ENCODE measurements at places on chromosomes 2 and 18.

- DNase-seq, result no peak
Observed at GRCh38 chr2:215611609-215612386, 175.9 kb upstream of the FN1 start.

DNA sequence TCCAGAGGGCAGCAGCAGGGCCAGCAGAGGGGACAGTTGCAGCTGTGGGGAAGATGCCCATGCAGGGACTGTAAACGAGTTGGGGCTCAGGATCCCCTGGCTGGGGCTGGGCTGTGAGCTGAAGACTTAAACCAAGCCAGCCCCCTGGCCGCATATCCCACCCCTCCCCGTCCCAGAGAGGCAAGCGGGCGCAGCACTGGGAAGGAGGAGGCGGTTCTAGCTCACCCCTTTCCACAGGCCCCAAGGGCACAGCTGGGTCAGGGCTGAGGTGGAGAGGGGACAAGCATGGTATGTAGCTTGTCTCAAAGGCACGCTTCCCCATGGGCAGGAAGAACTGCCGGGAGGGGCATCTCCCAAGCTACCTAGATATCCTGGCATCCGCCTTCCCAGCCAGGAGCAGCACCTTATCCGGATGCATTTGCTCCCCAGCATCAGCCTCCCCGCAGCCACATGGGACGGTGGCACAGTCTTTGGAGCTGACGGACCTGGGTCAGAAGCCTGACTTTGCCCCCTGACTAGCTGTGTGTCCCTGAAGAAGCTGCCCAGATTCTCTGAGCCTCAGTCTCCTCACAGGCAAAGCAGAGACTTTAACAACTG, 75.9 kb downstream of the TFCP2L1 start:
- DNase-seq, result no peak

DNA sequence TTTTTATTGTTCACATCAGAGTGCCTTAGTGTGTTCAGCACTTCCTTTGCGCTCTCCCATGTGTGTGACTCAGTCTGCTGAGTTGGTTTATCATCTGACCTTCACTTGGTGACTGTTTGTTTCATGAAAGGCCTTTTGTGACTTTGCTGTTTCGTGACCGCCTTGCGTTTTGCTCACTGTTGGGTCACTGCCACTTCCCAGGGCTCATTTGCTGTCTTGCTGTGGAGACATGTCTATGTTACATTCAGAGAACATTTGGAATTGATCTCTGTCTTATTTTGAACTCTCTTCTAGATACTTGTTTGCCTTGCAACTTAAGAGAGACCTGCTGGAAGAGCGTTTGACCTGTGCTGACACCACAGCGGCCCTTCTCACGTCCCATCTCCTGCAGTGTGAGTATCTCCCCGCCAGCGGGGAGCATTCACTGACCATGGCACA, 54.7 kb downstream of the FARP2 start:
- DNase-seq, result no peak

DNA sequence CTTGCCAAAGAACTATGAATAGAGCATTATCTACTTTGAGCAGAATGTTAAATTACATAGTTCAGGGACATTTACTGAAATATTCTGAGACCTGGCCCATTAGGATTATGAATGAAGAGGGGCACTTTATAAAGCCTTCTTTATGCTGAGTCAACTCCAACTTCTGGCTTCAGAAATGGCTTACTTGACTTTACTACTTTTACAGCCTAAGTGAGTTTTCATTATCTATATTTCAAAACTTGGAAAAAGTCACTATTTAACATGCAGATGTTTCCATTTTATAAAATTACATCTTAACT, 37.7 kb downstream of the SESTD1 start:
- DNase-seq, result no peak

DNA sequence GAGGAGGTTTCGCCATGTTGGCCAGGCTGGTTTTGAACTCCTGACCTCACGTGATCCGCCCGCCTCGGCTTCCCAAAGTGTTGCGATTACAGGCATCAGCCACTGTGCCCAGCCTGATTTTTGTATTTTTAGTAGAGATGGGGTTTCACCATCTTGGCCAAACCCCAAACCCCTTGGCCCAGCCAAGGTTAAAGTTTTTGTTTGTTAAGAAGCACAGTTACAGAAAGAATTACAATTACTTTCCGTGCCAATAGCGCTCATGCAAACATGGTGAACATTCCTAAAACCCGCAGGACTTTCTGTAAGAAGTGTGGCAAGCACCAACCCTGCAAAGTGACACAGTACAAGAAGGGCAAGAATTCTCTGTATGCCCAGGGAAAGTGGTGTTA, 26.1 kb downstream of the ITSN2 start:
- DNase-seq, result no peak

- DNase-seq, result no peak
Observed at GRCh38 chr2:218694405-218695145, 16.1 kb upstream of the TTLL4 start.

GRCh38 chr2:99420031-99420430, 69.8 kb downstream of the REV1 start:
- DNase-seq, result peak; percentile 16

DNA sequence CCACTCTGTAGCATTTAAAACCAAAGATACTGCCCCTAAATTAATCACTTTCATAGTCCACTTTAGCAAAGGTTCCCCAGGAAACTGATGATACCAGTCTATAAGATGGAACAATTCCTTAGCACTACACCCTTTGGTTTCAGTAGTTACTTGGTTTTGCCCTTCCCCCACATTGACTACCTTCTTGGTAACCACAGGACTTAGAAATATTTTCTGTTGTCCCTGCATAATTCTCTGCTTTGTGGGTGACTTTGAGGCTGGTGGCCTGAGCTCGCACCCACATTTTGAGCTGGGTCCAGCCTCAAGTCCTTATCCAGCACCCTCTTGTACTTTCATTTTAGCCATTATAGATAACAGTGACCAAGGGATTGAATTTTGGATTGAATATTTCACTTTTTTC, 23.1 kb downstream of the ELP2 start:
- no peak for DNase-seq

- DNase-seq, result no peak
Observed at GRCh38 chr2:137892739-137893138, 71.5 kb upstream of the HNMT start.

- no peak for DNase-seq
Observed at GRCh38 chr2:86468162-86469033, 27.2 kb downstream of the KDM3A start.

DNA sequence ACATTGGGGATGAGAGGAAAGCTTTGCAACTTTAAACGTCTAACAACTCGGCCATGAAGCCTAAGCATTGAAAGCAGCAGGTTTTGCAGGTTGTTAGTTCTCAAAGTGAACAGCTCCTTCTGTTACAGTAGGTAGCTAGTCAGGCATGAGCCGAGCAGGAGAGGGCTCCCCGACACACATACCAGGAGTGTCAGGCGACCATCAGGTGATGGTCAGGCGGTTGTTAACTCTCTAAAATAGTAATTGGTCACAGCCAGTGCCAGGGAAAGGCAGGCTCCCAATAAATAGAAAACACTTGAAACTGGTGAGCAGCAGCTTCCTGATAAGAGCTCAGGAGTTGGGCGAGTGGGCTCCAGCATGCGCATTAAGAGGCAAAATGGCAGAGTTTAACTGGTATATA, 53.5 kb upstream of the DAPL1 start:
- no peak for DNase-seq

- no peak for DNase-seq
Observed at GRCh38 chr2:23666980-23667357, 260.0 kb downstream of the ATAD2B start.

DNA sequence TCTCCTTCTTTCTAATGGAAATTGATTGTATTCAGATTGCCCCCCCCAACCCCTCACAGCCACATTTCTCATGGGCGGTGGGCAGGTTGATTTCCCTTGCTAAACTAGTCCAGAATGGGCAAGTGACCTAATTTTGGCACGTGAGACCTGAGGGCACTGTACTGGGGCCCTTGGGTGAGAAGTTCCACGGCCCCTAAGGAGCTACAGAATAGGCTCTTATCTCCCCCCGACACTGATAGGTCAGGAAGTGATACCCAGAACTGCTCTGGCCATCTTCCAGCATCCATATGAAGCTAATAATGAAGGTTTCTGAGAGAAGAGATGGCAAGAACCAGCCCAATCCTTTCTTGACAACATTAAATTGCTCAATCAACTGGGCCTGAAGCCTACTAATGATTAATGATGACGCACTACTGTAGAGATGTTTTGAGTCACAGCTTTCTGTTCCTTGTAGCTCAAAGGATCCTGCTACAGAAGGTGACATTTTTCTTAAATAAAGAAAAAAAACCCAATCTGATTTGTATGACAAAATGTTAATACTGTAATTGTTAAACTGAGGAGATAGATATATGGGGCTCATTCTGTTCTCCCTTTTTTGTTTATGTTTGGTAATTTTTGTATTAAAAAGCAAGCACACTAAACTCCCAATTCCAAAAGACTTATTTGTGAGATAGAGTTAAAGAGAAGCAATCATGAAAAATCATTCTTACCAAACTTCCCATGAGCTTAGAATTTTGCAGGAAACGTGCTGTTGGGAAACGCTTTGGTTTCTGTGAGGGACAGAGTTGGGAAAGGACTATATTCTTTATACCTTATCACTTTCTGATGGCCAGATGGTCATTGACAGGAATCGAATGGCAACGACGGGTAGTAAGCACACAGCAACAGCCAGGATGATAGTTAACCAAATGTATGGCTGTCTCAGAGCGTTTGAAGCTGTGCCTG, 28.2 kb upstream of the NARS1 start:
- peak; percentile 68 for DNase-seq

- DNase-seq, result no peak
Observed at GRCh38 chr2:82731824-82732223, 1727.3 kb downstream of the SUCLG1 start.

- DNase-seq, result no peak
Observed at GRCh38 chr2:129438501-129439057, 540.9 kb upstream of the RAB6C start.

DNA sequence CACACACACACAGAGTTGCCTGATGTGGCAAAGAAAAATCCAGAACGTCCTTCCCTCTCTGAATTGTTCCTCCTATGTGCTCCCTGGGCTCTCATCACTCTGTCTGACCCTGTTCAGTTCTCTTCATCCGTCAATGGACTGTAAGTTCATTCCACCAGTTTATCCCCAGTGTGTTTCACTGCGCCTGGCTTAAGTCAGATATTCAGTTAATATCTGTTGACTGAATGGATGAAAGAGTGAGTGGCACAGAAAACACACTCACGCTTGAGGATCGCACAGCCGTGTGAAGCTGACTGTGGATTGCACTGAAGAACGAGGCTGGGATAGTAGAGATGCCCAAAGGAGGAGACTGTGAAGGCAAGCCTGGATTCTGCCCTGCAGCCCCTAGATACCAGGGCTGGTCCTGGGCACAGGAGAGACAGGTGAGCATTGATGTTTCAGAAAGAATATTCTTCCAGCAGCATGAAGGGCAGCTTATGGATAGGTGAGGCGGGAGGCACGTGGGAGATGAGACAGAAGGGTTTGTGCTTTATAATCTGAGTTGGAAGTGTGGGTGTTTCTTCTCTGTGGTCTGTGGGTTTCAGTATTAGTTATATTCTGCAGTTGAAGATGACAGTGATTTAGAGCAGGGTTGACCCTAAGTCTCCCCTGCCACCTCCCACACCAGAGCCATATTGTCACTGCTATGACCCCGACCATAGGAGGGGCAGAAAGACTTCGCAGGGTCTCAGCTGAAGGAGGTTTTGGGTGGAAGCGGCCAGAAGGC, 129.9 kb downstream of the SOCS6 start:
- DNase-seq, result no peak

- DNase-seq, result no peak
Observed at GRCh38 chr18:13422541-13423147, 204.1 kb downstream of the LDLRAD4 start.

Measured in RWPE1 (cell line).